Activated naive CD4-positive, alpha-beta T cell (primary cell): ENCODE measurements at places on chromosomes 12 and 14.

- DNase-seq: no peak
Measured at GRCh38 chr12:20800160-20800559, 10.3 kb upstream of the SLCO1B3 start.

GRCh38 chr12:104656921-104657320 lies 200.2 kb downstream of the CHST11 start:
- DNase-seq: no peak

- no peak for DNase-seq
Measured at GRCh38 chr14:95480109-95480886, 36.2 kb downstream of the SYNE3 start.

DNA sequence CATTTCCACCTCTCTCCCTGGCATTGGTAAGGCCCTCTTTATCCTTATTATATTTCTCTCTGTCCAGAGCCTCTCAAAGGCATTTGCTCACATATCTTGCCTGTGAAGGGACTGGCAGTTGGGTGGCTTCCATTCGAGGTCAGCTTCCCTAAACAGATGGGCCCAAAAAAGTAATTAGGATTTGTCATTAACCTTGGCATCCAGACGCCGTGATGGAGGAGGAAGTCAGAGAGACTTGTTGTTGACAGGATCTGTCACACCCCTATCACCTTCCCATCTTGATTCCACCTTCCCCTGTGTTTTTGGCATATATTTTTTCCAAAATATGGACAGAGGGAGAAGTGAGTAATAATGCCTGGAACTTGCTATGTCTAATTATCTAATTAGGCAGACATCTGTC lies 54.0 kb upstream of the OAS1 start:
- DNase-seq: no peak

- DNase-seq: no peak
Measured at GRCh38 chr14:22280497-22281316, 308.3 kb downstream of the DAD1 start.

DNA sequence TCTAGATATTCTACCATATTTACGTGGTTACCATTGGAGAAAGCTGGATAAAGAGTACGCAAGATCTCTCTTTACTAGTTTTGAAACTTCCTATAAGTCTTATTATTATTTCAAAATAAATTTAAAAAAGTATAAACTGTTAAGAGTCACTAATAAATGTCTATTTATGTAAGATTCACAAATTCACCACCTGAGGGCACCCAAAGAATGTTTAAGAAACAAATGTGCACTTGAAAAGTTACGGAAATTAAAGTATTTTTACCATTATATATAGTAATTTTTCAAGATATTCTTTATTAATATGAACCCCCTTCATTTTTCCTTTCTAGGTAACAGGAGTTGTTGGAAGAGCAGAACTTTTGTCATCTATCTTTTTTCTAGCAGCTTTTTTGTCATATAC lies 11.9 kb downstream of the TMTC3 start:
- DNase-seq: no peak

DNA sequence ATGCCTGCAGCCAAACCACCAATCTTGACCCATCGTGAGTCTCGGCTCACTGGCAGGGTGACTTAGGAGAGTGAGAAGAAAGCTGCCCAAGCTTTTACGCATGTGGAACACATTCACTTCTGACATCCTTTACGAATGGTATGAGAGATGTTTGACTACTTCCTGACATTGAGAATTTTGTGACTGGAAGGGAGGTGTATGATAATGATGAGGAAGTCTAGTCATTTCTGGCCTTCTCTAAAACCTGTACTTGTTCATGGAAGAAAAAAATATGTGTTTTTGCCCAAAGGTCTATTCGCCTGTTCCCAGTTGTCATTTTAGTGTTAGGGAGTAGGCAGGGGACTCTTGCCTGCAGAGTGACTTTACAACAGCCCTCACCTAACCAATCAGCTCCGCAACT lies 227.2 kb upstream of the ATP2B1 start:
- DNase-seq: no peak

DNA sequence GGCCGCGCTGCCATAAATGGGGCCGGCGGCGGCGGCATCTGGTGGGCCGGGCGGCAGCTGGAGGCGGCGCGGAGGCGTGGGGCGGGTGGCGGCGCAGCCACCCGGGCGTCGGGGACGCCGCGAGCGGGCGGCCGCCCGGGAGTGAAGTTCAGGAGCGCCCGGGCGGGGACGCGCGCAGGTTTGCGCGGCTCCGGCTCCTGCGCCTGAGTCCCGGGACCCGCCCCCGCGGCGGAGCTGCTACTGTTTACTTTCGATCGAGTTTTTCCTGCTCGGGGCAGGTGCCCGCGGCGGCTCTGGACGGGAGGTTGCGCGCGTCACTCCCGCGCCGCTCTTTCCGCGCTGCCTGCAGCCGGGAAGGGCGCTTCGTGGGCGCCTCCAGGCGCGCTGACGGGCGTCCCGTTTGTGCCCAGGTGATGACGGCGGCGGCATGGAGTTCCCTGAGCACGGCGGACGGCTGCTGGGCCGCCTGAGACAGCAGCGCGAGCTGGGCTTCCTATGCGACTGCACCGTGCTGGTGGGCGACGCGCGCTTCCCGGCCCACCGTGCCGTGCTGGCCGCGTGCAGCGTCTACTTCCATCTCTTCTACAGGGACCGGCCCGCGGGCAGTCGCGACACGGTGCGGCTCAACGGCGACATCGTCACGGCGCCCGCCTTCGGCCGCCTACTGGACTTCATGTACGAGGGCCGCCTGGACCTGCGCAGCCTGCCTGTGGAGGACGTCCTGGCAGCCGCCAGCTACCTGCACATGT lies at the start of gene ZBTB42:
Gene ZBTB42, plus strand, starts transcription at position 331 of the 749 bp plus-strand sequence. Its CDS starts 97 bp downstream, at position 428.
- no peak for DNase-seq

GRCh38 chr12:6097411-6097810 lies 27.1 kb downstream of the VWF start:
- DNase-seq: no peak

- DNase-seq: no peak
Measured at GRCh38 chr12:75137896-75138295, 71.7 kb downstream of the KCNC2 start.

DNA sequence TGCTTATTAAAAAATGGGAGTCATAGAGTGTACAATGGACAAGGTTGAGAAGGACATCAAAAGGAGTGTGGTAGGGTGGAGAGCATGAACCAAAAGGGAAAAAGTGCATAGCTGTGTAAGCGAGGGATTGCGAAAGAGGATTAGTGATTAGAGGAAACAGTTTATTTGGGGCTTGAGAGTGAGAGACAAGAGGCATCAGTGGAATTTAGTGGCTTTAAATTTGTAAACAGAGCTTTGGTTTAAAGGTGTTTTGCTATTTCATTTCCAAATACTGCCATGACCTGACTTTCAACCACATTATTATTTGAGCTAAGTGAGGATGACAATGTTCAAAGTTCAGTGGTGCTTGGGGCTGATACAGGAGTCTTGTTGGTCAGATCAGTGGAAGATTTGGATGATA lies 53.4 kb downstream of the SLC16A7 start:
- no peak for DNase-seq

- DNase-seq: no peak
Measured at GRCh38 chr12:91897025-91897515, 248.6 kb downstream of the BTG1 start.

DNA sequence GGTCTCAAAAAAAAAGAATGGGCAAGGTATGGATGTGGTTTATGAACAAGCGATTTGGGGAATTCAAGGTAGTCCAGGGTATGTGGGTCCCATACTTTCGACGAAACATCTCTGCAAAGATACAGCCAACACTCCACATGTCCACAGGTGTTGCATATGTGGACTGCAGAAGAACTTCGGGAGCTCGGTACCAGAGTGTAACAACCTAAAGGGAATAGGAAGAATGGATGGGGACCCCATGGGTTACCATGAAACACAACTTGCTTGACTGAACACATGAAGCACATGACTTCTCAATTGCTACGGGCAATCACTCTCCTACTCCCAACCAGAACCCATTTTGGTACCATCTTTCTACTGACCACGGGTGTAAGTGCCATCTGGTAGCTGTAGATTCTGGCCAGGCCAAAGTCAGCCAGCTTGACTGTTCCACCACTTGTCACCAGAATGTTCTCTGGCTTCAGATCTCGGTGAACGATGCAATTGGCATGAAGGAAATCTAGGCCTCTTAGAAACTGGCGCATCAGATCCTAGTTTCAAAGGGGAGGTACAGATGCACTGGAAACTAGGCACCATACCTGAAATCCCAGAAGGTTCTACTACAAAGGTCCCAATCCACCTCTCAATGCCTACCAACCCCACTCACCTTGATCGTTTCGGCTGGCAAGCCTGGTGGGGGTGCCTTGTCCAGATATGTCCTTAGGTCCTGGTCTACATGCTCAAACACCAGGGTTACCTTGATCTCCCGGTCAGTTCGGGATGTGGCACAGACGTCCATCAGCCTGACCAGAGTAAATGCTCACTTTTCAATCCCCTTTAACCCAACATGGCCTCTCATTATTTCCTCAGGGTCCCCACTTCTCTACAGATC lies 1.3 kb downstream of the CDK4 start:
- no peak for DNase-seq

- DNase-seq: no peak
Measured at GRCh38 chr12:101992091-101992490, 69.7 kb downstream of the WASHC3 start.

DNA sequence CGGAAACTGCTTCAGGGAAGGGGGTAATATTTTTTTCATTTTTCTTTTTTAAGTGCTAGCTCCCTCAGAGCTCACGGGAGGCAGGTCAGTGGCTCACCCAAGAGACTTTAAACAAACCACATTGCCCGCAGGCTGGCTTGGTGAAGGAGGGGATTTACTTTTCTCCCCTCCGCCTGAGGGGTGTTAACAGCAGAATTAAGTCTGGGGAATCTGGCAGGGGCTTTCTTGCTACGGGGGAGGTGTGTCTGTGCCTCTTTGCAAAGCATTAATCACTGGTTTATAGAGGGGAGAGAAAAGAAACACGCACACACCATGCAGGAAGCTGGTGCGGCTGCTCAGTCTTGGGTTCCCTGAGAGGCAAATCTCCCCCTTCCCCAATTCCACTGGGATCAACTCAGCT lies 26.2 kb upstream of the TBX3 start:
- no peak for DNase-seq

- no peak for DNase-seq
Measured at GRCh38 chr12:53063708-53064612, 14.1 kb downstream of the TNS2 start.

- DNase-seq: peak; percentile 14
Measured at GRCh38 chr12:15532364-15532977, 210.2 kb downstream of the PTPRO start.

DNA sequence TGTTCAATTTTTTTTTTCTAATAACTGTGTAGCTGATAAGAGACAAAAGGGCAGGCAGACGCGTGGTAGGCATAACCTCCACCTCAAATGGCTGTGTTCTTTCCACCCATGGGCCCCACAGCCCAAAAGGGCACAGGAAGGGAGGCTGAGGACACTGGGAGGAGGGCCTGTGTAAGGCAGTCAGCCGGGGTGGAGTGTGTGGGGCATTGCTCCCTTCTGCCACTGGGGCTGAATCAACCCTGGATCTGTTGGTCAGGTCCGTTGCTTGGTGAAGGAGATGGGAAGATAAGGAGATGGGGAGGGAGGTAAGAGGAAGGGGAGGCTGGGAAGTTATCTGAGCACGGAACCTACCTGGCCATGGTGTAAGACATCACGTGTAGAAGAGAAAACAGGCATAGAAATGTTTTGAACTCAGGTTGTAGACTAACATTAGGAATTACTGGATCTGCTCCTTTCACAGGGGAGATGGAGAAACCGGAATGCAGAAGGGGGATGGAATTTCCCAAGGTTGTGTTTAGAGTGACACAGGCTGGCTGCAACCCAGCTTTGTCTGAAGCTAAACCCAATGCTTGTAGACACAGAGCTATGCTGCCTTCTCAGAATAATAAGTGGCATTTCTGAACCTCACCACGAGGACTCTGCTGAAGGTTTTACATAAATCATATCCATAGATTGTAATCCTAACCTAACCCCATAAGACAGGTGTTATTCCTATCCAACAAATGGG lies 138.5 kb upstream of the NOS1 start:
- DNase-seq: no peak

DNA sequence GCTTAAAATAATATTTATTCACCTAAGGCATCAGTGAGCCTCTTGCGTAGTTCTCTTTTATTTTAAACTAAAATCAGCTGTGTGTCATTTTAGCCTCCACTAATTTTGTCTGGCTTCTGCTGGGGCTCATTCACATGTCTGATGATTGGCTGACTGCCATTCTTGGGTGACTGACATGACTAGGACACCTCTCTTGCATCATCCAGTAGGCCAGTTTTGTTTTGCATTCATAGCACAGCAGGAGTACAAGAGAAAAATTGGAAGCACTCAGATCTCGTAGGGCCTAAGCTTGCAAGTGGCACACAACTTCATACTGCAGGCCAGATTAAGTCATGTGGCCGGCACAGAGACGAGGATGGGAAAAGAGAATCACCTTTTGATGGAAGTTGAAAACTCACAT lies 1226.5 kb downstream of the GALC start:
- DNase-seq: no peak

GRCh38 chr14:37202812-37203211 lies 5.1 kb downstream of the MIPOL1 start:
- no peak for DNase-seq

GRCh38 chr12:69688471-69689427 lies 10.4 kb downstream of the BEST3 start:
- no peak for DNase-seq

GRCh38 chr12:132489078-132489601 lies 811 bp upstream of the FBRSL1 start:
- peak; percentile 43 for DNase-seq

GRCh38 chr14:92690171-92691011 lies 58.0 kb downstream of the LGMN start:
- DNase-seq: no peak

DNA sequence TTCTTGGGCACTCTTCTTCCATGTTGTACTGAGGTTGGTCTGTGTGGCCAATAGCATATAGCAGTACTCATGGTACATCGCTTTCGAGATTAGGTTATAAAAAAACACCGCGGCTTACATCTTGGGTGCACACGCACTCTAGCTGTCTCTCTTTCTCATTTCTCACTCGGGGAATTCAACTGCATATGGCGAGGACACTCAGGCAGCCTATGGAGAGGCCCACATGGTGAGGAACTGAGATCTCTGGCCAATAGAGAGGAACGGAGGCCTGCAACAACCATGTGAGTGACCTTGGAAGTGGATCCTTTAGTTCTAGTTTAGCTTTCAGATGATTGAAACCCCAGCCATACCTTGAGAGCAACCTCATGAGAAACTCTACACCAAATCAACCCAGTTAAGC lies 45.6 kb downstream of the USP15 start:
- no peak for DNase-seq
